ENCODE measurements at places on chromosomes 7 and 10. TPM values are rescaled to one million over a fixed set of nuclear protein-coding genes. Genes with fewer than 3 reads are reported as not detected.

- no peak for DNase-seq
Observed at GRCh38 chr7:26279405-26279804, 12.3 kb upstream of the SNX10 start.

The PLEKHS1 gene
- 16.2 TPM for total RNA-seq

GRCh38 chr7:28071570-28071969, 109.0 kb downstream of the JAZF1 start:
- DNase-seq, result no peak

The PROSER2 gene
- total RNA-seq, result 5.7 TPM

DNA sequence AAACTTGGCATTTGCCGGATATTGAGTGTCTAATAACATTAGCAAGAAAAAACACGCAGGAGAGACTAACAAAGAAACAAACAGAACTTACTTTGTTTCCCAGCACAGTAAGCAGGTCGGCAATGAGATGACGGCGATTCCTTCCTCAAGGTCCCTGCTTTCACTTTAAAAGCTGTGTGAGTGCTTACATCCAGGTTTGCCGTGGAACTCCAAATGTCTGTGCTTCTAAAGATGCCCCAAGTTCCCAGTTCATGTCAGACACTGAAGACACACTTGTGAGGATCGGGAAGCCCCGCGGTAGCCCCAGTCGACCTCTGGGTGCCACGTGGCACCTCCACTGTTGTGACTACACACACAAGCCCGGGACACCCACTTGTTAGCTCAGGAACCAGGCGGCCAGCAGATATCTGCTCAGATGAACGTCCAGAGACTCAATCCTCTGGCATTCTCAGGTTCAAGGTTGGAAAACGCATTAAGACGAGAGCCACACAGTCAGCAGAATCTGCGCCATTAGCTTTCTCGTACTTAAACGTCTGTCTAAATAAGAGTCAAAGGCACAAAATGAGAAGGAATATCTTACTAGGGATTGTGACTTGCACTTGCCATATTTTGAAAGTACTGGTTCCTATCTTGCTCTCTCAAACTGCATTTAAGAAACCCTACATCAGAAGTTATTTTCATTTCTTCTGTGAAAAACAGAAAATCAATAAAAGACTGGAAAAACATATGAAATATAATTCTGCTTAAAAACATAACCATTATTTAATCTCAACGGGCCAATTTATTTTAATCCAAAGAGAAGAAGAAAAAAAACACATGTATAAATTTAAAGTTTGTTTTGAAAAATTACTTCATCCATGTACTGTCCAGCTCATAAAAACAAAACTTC, 207.6 kb upstream of the KLF14 start:
- DNase-seq, result peak; percentile 57

DNA sequence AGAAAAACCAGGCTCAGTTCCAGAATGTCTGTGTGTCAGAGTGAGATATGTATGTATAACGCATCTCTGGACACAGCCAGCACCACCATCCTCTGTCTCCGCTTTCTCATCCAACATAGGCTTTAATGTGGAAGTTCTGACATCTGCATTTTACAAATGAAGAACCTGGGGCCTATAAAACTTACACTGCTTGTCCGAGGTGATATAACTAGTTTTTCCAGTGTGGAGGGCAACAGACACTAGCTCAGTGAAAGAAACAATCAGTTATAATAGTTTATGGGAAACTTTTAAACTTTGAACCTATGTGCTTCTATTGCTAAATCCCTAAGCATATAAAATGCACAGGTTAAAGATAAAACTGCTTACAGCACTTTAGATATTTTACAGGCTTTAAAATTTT, 208.7 kb downstream of the CRPPA start:
- no peak for DNase-seq

DNA sequence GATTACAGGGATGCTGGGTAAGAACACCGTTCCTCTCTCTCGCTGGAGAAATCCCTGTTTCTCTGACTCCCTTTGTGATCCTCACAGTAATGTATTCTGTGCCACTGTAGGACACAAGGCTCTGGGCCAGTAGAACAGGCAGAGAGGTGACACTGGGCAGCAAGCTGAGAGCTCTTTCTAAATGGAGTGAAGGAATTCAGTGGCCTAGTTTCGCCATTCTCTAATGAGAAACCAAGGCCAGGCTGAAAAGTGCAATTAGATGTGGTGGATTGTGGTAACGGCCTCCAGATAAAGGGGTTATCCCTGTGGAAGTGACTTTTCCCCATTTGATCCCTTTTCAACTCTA, 12.8 kb downstream of the KCTD7 start:
- DNase-seq, result no peak

- DNase-seq, result no peak
Observed at GRCh38 chr7:148173369-148173768, 417.2 kb upstream of the C7orf33 start.

GRCh38 chr7:154640266-154640865, 362.6 kb downstream of the PAXIP1 start:
- no peak for DNase-seq

The HTR5A gene
- not detected for total RNA-seq

GRCh38 chr7:2820508-2820934, 23.6 kb downstream of the GNA12 start:
- peak; percentile 49 for DNase-seq

DNA sequence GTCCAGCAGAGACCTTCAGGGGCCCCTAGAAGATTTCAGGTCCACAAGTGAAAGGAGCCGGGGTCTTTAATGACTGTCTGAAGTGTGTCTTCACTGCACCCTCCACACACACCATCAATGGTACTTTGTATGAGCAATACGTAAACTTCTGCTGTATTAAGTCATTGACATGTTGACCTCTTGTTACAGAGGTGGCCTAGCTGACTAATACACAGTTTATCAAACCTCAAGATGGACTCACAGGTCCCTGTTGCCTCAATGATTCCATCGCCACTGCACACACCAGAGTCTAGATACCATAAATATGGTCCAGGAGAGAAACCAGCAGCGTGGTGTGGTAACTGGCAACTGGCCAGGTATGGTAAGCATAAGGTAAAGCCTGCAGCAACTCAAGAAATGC, 19.5 kb downstream of the KCNMA1 start:
- no peak for DNase-seq

- no peak for DNase-seq
Observed at GRCh38 chr10:1734288-1734687, 3.0 kb downstream of the ADARB2 start.

The ZNF853 gene
- 4.6 TPM for total RNA-seq

GRCh38 chr7:127938588-127938987, 92.6 kb downstream of the LRRC4 start:
- no peak for DNase-seq

- no peak for DNase-seq
Observed at GRCh38 chr7:69537691-69538090, 60.6 kb upstream of the AUTS2 start.

The SCART1 gene
- 3.2 TPM for total RNA-seq

- DNase-seq, result no peak
Observed at GRCh38 chr7:77823787-77824186, 25.2 kb downstream of the PHTF2 start.

DNA sequence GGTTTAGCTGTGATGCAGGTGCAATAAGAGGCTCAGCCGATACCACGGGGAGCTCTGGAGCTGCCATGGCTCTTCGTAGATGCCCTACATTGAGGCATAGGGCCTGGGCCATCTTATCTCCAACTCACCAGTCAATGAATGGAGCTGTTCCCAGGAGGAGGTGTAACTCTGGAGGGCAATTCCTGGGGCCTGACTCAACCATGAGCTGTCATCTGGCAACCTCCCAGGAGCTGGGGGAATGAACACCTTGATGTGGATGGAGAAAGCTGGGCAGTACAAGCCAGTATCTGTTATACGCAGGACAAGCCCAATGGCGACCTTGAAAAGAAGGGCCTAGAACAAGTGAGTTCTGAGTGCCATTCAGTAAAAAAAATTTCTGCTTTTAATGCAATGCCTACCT, 224.0 kb upstream of the PLXDC2 start:
- DNase-seq, result no peak

GRCh38 chr7:120720317-120720716, 137.6 kb downstream of the TSPAN12 start:
- no peak for DNase-seq

- DNase-seq, result peak; percentile 21
Observed at GRCh38 chr10:114825513-114826253, 4.1 kb downstream of the FHIP2A start.

DNA sequence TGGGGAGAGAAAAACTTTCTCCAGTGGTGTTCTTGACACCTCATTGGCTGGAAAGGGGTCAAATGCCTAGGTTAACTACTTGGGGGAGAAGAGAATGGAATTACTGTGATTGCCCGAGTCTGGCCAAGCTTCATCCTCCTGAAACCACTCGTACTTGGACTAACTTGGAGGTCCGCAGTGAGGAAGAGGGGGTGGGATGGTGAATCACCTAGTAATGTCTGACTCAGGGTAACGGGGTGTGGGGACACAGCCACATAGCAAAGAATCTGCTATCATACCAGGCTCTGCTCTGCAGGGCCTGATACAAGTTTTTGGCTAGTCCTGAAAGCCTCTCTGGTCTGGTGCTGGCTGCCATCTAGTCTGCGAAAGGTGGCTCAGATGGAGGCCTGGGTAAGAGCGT, 190.9 kb downstream of the RPS24 start:
- DNase-seq, result no peak

GRCh38 chr7:143305423-143306070, 10.4 kb upstream of the CLCN1 start:
- DNase-seq, result peak; percentile 85

The C1QL3 gene
- not detected for total RNA-seq

- DNase-seq, result no peak
Observed at GRCh38 chr10:128008521-128009250, 101.8 kb downstream of the PTPRE start.

- no peak for DNase-seq
Observed at GRCh38 chr10:112964482-112964881, 14.4 kb downstream of the TCF7L2 start.

DNA sequence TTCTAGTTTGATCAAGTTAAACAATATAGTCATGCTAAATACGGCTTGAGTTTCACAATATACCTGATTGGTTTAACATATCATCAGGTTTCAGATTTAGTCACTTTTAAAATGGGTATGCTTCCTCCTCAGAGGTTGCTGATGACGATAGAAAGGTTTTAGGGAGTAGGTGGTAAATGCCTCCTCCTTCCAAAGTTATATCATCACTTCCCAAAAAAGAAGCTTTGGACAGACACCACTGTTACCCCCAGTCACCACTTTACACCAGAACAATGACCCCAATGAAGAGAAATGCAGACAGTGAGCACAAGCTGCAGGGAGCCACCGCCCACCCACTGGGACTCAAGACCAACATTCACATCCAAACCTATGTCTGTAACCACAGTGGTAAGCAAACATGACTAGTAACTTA, 244.6 kb downstream of the SORCS1 start:
- no peak for DNase-seq

DNA sequence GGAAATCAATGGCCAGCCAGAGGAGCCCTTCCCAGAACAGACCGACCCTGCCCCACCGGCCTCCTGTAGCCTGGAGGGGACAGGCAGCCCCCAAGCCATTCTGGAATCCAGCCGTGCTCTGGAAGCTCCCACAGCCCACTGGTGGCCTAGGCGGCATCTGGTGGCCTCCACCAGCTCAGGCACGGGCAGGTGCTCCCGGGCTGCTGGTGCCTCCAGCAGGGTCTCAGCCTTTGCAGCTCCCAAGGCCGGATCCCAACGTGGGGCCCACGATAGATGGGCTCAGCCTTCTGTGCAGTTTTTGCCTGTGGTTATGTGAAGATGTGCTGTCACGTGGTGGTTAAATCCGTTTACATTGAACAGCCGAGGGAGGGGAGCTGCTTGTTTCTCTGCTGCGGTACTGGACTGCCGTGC, 44.4 kb downstream of the JAKMIP3 start:
- DNase-seq, result no peak

DNA sequence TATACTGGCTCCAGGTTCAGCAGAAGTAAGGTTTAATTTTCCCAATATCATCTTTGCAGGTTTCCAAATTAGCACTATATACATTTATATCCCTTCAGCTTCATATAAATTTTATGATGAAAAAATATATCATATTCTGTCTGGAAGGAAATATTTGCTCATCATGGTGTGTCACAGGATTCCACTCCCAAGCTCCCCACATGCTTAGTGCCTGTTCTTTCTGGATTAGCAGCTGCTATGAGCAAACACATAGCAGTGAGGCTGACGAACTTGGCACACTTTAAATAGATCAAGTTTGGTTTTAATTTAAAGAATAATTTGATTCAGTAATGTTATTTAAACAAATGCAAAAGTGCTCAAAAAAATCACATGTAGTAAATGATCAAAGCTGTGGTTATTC, 251.9 kb downstream of the AGMO start:
- DNase-seq, result no peak

The NEUROG3 gene
- total RNA-seq, result not detected

The RELN gene
- total RNA-seq, result 1.1 TPM

- no peak for DNase-seq
Observed at GRCh38 chr7:156002362-156003066, 190.3 kb upstream of the SHH start.

GRCh38 chr10:22992621-22993020, 64.8 kb downstream of the ARMC3 start:
- DNase-seq, result no peak

- no peak for DNase-seq
Observed at GRCh38 chr10:12768156-12769100, 233.1 kb downstream of the CCDC3 start.

DNA sequence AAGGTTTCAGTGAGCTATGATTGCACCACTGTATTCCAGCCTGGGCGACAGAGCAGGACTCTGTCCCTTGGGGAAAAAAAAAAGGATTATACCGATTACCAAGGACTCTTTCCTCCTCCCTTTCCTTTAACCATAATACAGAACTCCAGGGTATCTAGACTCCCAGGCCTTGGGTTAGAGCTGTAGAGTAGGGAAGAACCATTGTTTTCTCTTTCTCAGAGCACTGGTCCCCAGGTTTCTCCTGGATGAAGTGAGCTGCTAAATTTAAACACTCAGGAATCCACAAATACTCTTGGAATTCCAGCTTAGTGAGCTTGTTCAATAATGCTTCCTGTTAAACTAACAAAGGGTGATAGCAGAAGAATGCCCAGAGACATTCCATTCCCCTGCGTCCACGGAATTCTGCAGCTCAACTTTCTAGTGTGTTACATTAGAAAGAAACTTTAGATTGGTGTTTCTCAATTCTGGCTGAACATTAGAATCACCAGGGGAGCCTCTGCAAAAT, 14.6 kb upstream of the RPEL1 start:
- no peak for DNase-seq

The PHYH gene
- total RNA-seq, result 20.4 TPM

DNA sequence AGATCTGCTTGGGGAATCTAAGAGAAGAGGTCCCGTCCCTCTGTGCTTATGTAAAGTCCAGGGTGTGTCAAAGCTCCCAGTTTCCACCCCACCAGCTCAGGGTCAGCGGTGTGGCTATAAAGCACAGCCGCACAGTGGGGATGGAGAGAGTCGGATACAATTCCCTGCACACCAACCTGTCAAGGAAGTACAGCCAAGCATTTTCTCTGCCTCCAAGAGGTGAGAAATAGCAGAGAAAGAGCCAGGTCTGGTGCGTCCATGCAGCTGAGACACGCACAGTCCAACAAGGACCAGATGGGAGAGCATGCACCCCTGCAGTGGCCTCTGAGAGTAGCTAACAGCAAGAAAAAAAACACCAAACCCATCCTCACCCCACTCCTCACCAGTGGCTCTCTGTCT, 61.3 kb upstream of the WAC start:
- DNase-seq, result no peak

The SLC16A12 gene
- total RNA-seq, result 28.4 TPM

The KLHL7 gene
- 8.6 TPM for total RNA-seq

Data from pancreas (tissue), 10 donors.